CD4-positive, CD25-positive, alpha-beta regulatory T cell (primary cell): ENCODE measurements at places on chromosomes 2 and 18.

DNA sequence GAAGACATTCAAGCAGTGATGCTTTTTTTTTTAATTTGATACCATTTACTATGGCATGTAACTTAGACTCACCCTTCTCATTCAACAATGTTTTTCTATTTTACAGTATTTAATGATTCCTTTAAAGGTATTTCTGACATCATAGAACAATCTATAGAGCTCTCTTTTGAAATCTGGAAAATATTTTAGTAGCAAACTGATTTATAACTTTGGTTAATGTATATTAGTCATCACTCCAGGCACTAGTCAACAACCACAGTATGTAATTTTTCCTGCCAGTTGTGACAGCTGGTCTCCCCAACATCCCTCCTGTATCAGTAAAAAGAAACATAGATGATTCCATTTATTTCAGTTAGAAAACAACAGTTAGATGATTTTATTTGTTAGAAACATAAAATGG, 122.9 kb downstream of the LCLAT1 start:
- DNase-seq: no peak

- DNase-seq: no peak
These were observed 195.1 kb downstream of the LPIN1 start for GRCh38 chr2:11941201-11942177.

- no peak for DNase-seq
These were observed 1504.3 kb upstream of the PIK3C3 start for GRCh38 chr18:40450751-40451150.

GRCh38 chr2:123153041-123153440, 872.0 kb upstream of the CNTNAP5 start:
- DNase-seq: no peak

GRCh38 chr2:192196421-192197194, 1.9 kb upstream of the TMEFF2 start:
- DNase-seq: no peak

DNA sequence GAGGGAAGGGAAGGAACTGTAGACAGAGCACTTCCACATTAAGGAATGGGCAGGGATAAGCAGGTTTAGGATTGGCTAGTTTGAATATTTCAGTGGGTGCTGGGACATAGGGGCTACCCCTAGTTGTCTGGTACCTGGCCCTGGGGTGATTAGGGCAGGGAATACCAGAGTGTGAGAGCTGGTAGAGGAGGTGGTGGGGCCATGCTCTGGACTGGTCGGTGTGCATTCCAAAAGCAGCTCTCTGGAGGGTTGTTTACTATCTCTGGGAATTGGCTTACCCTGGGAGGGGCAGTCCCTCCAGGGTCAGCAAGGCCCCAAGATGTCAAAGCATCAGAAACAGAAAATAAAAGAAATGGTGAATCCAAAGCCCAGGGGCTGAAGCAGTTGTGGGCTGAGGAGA, 103.8 kb downstream of the LAMA3 start:
- DNase-seq: no peak
